ENCODE measurements at places on chromosomes 2 and 18.

GRCh38 chr2:62287899-62288880 lies 92.3 kb downstream of the B3GNT2 start:
- DNase-seq, result no peak

- DNase-seq, result no peak
Observed at GRCh38 chr18:50721451-50722120, 98.2 kb downstream of the MRO start.

GRCh38 chr18:50099725-50100407 lies 95.1 kb downstream of the MYO5B start:
- peak; percentile 97 for DNase-seq

- DNase-seq, result no peak
Observed at GRCh38 chr2:121804997-121805765, 49.7 kb downstream of the TSN start.

DNA sequence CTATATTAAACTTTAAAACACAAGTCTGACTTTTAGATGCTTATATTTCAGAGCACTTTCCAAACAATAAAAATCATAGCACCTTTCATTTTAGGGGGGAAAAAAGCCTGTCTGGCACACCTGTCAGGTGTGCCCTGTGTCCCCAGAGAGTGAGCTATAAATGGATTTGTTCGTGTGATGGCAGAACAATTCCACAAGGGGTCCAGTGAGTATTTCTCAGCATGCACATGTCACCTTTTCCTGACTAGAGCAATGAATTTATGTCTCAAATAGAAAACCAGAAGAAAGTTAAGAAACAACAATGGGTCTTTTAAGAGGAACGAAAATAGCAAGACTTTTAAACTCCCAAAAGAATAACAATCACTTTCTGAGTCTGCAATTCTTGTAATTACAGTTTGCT lies 55.9 kb downstream of the ACVR1C start:
- DNase-seq, result no peak

DNA sequence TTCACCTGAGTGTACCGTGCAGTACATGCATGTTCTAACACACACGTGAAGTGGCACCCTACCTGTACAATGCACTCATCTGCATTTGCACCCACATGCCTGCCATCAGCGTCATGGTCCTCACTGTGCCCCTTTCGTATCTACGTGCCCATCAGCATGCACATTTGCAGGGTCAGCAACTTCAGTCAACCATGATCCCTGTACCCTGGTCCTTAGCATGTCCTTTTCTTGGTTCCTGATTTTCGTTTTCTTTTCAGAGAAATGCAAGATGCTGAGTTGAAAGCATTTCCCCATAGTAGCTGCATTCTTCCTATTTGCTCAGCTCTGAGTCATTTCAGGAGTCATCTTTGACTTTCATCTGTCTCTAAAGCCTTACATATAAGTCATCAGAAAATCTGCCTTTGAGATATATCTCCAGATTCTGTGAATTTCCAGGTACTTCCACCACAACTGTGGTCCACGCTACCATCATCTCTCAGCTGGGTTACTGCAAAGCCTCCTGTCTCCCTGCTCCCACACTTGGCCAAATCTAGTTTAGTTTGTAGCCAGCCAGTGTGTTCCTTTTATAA lies 14.7 kb upstream of the PUM2 start:
- no peak for DNase-seq

GRCh38 chr2:99725820-99726219 lies 236.0 kb upstream of the REV1 start:
- no peak for DNase-seq

DNA sequence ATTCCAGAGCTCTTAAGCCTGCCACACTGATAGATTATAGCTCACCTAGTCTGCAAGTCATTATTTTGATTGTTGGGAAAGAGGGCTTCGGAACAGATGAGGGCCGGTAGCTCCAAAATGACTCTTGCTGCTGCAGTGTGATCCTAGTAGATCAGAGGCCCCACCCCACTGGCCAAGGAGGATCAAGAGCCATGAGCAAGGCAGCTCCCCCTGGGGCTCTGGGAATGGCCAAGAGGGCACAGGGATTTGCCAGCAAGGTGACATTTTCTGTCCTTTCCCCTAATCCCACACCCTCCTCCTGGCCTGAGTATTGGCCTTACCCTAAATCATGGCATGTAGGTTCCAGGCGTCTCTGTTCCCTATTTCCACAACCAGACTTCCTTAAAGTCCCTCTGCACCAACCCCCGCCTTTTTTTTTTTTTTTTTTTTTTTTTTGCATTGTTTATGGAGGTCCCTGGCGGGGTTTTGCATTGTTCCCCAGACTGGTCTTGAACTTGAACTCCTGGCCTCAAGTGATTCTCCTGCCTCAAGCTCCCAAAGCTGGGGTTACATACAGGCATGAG lies 36.5 kb downstream of the EIF4E2 start:
- DNase-seq, result no peak

DNA sequence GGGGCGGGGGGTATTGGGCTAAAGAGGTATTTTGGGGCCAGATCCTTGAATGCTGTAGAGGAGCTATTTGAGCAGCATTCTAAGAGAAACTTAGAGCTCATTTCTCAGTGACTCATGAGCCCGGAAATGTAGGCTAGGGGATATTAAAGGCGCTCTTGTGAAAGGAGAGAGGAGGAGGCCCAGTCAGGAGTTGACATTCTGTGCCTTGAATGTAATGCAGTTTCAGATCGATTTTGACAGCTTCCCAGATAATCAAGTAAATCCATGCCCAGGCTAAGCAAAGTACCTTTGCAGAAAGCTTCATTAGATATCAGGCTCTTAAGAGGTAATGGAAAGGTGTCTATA lies 1.5 kb downstream of the CAB39 start:
- DNase-seq, result no peak

DNA sequence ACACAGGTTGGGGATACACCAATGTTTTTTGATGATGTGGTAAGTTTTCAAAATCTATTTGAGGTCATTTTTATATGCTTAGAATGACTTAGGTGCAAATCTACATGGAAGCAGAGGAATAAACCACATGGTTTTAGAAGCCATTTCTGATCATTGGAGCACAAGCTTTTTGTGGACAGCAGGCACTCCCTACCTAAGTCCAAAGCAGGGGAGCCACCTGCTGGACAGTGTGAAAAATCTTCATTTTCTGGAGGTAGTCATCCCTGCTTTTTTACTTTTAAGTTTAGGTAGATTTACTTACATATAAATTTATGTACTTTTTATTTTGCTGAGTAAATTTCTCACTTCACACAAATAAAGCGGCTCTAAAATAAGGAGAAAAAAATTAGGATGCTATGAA lies 323.2 kb downstream of the PLCL1 start:
- peak; percentile 8 for DNase-seq

- peak; percentile 76 for DNase-seq
Observed at GRCh38 chr2:65576861-65577601, 144.6 kb upstream of the SPRED2 start.
